AG04450 (cell line): ENCODE measurements at places on chromosomes 3 and 15. TPM values are rescaled to one million over a fixed set of nuclear protein-coding genes. Genes with fewer than 3 reads are reported as not detected.

NRROS gene
- 0.10 and 0.11 TPM in 2 replicates for polyA plus RNA-seq

CFAP91 gene
- polyA plus RNA-seq: not detected in 2 replicates

DNA sequence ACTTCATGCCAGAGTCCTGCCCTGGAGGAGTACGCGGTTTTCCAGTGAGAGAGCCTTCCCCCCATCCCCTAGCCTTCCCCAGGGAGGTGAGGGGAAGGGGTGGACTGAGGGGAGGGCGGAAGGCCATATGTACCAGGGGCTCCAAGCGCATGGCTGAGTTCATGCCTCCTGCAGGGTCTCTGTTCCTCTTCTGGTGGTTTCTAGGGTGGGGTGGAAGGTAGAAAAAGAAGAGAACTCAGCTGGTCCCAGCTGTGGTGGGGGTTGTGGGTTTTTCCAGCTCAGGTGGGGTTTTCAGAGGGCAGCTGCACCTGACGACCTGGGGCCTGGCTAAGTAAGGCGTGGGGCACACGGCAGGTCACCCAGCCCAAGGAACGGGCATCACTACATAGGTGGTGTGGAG lies 10.7 kb upstream of the IQSEC1 start:
- DNase-seq: no peak

- DNase-seq: no peak
Measured at GRCh38 chr3:131928593-131928992, 106.2 kb downstream of the CPNE4 start.

DNA sequence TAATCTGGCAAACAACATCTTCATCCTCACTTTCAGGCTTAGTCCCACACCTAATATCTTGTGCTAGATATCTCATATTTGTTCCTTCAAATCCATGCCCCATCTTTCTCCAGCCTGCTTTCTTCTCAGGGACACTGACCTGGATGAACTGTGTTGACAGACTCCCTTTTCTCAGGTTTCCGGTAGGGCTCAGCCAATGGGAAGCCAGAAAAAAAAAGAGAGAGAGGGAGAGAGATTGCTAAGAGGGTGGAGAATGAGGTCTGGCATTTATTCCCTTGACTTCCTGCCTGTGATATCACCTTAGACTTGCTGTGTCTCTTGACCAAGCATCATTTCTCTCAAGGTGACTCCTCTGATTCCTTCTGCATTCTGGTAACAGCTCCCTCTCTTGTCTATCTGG lies 145.6 kb upstream of the ABI3BP start:
- DNase-seq: no peak

GRCh38 chr3:181921220-181921619 lies 209.5 kb downstream of the SOX2 start:
- no peak for DNase-seq

DNA sequence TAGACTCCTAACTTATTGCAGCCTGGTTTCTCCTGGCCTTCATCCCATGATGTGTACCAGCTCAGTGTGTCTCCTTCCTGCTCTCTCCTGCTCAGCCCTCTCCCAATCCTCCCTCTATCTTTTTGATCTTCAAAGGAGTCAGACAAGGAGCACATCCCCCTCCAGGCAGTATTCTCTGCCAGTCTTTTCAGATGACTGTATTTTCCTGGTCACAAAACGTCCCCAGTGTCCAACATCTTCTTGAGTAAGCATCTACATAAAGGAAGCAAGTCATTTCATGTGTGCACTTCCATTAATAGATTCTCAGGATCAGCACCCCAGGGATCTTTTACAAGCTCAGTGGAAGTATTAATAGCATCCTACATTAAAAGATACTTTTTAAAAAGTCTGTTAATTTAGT lies 148.9 kb upstream of the THBS1 start:
- DNase-seq: no peak

DNA sequence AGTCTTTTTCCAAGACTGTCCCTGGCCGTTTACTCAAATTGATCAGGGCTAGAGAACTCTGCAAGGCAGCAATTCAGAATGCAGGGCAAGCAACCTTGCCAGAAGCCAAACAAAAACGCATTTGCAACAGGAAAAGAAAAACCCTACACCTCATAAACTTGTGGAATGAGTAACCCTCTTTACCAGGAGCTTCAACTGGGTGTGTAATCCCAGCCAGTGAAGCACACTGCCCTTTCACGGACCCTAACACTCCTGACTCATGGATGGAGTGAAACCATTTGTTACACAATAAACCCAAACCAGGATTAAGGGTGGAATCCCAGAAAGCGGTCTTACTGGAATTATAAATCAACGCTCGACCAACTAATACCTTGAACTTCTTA lies 14.8 kb upstream of the LDHAL6B start:
- DNase-seq: peak; percentile 83

GRCh38 chr3:53109891-53110771 lies 20.1 kb downstream of the RFT1 start:
- peak; percentile 41 for DNase-seq

DNA sequence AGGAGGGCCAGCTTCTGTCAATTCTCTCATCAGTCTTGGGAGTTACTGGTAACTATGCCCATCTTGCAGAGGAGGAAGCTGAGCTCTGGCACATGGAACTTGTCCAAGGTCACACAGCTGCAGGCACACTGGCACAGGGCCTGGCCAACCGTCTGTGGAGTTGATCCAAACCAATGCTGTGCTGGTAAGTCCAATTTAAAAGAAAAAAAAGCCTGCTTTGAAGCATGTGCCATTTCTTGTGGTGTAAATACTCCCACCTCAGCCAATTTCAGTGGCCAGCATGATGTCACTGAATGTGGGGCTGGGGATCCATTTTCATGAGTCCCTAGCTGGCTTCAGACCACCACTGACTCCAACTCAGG lies 83.4 kb downstream of the CHSY1 start:
- no peak for DNase-seq

DNA sequence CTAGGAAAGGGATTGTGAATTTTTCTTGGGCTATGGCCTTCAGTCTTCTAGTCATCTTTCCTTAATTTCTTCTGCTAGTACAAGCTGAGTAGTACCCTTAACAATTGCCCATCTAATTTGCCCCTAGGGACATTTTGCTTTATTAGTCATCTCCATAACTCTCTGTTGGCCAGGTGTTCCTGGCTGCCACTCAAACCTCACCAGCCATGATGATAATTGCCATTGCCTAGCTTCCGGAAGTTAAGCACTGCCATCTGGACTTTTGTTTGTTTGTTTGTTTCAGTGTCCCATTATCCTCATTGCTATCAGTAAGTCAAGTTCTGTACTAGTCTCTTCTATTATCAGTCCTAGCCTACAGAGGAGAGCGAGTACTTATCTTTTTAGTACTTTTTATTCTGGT lies 36.6 kb upstream of the UBL7 start:
- DNase-seq: no peak

DNA sequence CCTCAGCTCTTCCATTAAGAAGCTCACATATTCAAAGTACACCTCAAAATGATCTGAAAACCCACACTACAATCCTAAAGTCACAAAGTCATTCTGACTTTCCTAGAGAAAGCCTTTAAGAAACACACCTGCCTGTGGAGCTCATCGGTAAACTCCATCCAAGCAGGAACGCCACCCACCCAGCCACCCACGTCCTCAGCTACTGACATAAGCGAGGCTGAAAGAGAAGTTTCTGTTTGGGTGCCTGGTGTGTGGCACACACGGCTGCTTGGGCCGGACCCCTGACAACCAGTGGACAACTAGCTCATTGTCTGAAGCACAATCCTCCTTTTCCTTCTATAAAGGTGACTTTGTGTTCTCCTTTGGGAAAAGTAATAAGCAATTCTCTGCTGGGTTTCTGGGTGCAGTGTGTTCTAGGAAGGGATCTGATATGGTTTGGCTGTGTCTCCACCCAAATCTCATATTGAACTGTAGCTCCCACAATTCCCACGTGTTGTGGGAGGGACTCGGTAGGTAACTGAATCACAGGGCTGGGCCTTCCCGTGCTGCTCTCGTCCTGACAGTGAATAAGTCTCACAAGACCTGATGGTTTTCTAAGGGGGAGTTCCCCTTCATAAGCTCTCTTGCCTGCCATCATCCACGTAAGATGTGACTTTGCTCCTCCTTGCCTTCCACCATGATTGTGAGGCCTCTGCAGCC lies 26.1 kb downstream of the FAM174B start:
- DNase-seq: no peak

DNA sequence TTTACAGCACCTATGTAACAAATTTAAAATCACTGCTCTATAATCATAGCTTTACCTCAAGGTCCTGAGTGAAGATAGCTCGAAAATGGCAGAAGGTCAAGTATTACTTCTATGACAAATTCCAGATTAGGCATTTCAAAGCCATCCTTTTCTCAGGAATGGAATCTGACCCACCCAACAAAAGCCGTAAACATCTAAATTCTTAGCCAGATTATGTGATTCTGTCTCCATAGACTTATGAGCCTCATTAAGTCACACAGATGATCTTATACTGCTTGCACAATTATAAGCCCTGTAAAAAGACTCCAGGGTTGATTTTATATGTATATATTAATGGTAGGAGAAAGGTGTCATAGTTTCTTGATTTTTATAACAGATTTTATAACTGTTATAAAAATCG lies 56.9 kb downstream of the CEP152 start:
- no peak for DNase-seq

GRCh38 chr15:67955252-67955651 lies 98.9 kb upstream of the PIAS1 start:
- no peak for DNase-seq

DNA sequence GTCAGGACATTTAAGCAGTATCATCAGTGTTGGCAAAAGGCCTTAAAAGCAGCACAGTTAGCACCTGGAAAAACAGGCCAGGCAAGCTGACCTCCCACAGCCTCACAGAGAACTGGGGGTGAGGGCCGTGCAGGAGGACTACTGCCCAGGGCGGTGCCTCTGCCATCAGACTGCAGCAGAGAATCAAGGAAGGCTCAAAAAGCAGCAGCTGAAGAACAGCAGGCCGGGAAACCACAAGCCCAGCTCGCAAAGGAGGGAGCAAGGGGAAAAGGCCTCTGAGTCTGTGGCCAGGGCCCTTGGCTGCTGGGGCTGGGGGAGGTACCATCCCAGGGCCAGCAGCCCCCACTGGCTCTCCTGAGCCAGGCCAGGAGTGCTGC lies 84.2 kb downstream of the SEC22A start:
- DNase-seq: no peak

DNA sequence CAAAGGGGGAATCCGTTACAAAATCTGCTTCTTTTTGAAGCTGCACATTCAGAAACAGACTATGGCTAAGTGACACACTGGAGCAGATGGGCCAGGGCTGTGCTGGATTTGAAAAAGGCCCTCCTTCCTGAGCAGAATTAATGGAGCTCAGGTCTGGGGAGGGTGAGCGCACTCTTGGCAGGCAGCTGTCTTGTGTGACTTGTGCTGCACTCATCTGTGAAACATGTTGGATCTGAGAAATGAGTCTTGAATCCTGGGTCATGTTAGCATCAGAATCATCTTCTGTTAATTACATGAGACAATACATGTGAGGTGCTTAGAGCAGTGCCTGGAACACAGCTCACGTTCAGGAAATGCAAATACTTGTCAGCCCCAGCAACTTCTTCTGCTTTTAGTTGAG lies 219.6 kb downstream of the THSD4 start:
- no peak for DNase-seq
